ENCODE measurements at places on chromosomes 5 and 9. TPM values are rescaled to one million over a fixed set of nuclear protein-coding genes. Genes with fewer than 3 reads are reported as not detected.

- DNase-seq = peak; percentile 3
Observed at GRCh38 chr9:40884072-40884901, 244.2 kb downstream of the FOXD4L6 start.

DNA sequence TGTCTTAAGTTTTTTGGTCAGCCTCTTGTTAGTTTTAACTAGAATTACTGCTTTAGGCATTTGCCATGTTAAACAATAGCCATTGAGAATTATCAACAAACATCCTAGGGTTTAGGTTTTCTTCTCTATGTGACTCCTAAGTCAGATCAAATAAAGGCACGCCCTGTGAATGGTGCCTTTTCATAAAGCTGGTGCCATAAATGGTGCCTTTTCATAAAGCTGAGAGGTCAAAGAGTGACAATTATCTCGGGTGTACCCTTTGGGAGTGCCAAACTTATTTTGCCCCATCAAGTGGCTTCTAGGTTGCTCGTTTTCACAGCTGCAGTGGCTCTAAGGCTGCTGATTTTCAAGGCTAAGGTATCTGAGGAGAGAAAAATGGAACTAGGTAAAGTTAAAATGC is 391.6 kb downstream of the DMRTA1 start:
- no peak for DNase-seq

SLC36A3 gene
- total RNA-seq = not detected

PAPPA gene
- total RNA-seq = not detected

MEGF10 gene
- total RNA-seq = not detected

Data from activated CD4-positive, alpha-beta T cell treated with anti-CD3 and anti-CD28 coated beads for 36 hours (primary cell).